ENCODE measurements at places on chromosomes 16 and 17.

DNA sequence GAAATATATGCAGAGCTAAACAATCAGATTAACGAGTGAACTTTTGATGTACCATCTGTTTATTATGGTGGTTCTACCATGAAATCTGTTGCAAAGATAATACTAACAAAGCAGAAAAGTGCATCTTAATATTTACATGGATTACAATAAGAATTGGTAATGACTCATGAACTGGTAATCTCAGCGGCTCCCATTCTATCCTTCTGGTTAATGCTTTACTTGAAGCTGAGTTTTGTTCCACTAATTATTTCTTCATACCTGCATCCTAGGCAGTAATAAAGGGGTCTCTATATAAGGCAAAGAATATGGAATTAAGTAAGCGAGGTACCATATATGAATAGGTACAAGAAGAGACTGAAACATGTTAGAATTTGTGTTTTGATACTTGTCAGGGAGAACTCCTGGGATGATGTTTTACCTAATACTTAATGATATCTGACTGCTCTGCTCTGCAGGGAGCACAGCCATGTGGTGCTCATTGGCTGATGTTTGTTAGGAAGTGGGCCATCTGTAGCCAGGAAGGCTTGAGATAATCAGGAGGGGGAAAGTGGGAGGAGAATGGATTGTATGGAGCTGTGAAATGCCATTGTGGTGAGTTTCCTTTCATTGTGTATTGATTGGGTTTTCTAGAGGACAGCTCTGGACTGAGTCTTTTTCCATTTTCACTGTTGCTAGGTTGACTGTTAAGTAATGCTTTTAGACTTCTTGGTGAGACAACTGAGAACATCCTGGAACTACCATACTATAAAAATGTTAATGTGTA is 52.6 kb downstream of the MAP2K6 start:
- no peak for DNase-seq

GRCh38 chr17:37742116-37742761 is 2.6 kb downstream of the HNF1B start:
- peak; percentile 8 for DNase-seq

GRCh38 chr17:28750178-28751047 is 6.6 kb downstream of the TRAF4 start:
- peak; percentile 89 for DNase-seq

GRCh38 chr17:19867329-19868078 is at the start of gene ULK2:
ULK2 (minus strand) TSS chr17:19867936; CDS start chr17:19867417, 519 bp downstream.
- DNase-seq: peak; percentile 52

- no peak for DNase-seq
These were observed 12.0 kb upstream of the IGFBP4 start for GRCh38 chr17:40431231-40431602.

DNA sequence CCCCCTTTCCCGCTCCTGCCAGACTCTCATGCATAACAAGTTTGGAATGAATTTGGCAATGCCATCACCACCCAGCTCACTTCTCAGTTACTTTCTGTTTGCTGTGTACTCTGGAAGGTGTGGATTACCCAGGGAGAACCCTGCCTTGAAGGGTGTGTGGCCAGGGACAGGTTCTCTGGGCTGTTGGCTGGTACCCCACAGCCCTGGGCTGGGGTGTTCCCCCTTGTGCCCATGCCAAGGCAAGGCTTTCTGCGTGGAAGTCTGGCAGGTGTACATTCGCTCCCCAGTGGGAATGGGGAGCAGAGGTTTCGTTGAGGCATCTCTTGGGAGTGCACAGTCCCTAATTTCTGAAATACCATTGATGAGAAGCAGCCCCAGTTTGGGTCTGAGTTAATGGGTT is 187.7 kb downstream of the CCDC182 start:
- no peak for DNase-seq

DNA sequence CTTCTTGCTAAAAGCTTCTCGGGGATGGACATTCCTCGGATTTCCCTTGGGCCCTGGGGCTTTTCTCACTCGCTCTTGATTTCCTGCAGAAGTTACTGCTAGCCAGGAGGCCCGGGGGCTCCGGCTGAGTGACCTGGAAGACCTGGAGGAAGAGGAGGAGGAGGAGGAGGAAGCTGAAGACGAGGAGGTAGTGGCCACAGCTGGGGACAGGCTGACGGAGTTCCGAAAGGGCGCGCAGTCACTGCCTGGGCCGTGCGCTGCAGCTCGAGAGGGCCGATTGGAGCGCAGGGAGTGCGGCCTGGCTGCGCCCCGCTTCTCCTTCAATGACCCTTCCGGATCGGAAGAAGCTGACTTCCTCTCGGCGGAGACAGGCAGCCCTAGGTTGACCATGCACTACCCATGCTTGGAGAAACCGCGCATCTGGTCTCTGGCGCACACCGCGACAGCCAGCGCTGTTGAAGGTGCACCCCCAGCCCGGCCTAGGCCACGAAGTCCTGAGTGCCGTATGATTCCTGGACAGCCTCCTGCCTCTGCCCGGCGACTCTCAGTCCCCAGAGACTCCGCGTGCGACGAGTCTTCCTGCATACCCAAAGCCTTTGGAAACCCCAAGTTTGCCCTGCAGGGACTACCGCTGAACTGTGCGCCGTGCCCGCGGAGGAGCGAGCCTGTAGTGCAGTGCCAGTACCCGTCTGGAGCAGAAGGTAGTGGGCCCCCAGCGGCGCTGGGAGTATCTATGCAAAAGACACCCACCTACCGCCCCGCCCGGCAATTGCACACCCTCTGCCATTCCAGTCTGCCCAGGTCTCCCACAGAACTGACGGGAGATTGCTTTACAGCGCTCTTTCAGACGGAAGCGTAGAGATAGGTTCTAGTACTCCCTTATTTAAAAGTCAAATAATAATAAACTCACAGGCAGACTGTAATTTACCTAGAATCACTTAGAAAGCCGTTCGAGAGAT is 4.9 kb downstream of the IRX6 start:
- no peak for DNase-seq

- DNase-seq: no peak
These were observed 104.5 kb downstream of the HS3ST4 start for GRCh38 chr16:25796239-25796638.

GRCh38 chr16:66441586-66442375 is 14.7 kb downstream of the BEAN1 start:
- no peak for DNase-seq

GRCh38 chr17:55402374-55402773 is 19.3 kb downstream of the MMD start:
- DNase-seq: no peak

- no peak for DNase-seq
These were observed 6.4 kb downstream of the TRPV3 start for GRCh38 chr17:3551189-3551588.

- peak; percentile 92 for DNase-seq
These were observed 138.5 kb upstream of the CORO6 start for GRCh38 chr17:29761040-29761761.

DNA sequence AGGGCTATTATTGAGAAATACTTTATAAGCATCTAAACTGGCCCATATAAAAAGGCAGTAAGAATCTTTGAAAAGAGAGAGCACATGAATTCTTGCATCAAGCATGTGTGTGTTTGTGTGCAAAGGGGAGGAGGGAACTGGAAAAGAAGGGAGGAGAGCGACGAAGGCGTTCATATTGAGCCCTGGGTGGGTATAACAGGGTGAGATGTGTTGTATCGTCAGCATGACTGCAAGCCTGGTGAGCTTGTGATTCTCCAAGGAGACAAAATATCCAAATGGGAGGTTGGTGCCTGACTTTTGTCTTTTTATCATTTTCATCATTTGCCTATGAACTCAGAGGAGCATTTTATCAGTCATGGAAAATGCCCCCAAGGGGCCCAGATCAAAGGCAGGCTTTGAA is 70.8 kb upstream of the PMFBP1 start:
- DNase-seq: no peak

DNA sequence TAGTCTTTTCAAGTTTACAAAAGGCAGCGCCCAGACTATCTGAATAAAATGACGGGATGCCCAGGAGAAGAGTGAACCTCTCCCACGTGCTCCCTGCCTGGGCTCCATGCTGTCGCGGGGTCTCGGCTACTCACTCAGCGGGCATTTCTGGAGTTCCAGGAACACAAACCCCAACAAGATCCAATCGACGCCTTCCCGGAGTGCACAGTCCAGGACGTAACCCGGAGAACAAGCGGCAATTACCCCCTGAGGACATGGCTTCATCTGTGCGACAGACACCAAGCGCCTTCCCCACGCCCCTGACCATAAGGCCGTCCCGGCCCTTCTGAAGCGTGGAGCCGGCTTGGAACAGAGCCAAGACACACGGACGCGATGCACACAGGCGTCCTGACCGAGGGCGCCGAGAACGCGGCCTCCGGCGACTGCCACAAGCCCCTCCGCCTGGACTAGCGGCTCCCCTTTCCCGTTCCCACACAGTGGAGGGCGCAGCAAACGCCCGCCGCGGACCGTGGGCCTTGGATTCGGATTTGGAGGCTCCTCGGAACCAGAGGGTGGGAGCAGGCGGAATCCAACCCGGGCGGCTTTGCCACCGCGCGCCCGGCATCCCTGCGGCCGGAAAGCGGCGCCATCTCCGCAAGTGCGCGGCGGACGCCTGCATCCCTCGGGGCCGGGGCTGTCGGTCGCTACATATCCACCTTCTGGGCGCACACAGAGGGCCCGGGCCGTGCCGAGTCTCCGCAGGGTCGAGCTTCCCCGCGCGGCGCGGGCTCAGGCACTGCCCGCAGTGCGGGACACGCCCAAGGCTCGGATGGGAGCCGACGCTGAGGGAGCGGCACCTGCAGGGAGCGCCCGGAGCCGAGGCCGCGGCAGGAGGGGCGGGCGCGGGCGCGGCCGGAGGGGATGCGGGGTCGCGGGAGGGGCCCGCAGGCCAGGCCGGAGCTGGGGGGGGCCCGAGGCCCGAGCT is 725 bp downstream of the ABCA3 start:
- peak; percentile 41 for DNase-seq

GRCh38 chr16:21036471-21036870 is 114.2 kb downstream of the DNAH3 start:
- DNase-seq: no peak

DNA sequence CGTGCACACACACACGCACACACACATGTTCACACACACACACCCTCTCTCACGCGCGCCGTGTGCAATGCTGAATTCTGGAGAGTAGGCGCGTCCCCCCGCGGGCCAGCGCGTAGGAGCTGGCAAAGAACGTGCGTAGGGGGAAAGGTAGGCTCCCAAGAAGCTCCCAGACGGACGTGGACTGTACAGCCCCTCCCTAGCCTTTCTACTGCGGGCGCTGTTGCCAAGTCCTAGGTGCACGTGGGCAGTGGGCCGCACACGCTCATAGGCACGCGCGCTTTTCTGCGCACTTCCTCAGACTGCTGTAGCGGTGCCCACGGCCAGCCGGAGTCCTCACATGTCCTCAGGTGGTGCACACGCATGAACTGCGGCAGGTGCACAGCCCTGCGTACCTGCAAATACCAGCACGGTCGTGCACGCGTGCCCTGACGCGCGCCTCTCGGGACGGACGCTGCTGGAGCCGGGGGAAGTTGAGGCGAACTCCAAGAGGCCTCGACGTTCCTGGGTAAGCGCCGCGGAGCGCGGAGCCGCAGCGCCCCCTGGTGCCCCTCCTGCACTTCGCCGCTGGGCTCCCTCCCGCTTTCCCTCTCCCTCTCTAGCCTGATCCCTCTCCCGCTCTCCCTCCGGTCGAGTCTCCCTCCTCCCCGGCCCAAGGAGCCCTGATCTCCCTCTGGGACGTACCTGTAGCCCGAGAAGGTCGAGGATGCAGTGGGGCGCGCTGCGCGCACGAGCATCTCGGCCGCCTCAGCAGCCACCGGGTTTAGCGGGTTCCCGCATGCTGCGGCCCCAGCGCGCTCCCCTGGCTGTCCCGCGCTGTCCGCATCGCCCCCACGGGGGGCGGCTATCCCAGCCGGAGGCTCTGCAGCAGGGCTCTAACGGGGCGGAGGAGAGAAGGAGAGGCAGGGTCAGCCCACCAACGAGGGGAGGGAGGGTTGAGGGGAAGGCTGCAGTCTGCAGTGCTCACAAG is 749 bp downstream of the GRIN2A start:
- DNase-seq: peak; percentile 4

- DNase-seq: no peak
These were observed 98.2 kb upstream of the METRNL start for GRCh38 chr17:82981141-82981730.

DNA sequence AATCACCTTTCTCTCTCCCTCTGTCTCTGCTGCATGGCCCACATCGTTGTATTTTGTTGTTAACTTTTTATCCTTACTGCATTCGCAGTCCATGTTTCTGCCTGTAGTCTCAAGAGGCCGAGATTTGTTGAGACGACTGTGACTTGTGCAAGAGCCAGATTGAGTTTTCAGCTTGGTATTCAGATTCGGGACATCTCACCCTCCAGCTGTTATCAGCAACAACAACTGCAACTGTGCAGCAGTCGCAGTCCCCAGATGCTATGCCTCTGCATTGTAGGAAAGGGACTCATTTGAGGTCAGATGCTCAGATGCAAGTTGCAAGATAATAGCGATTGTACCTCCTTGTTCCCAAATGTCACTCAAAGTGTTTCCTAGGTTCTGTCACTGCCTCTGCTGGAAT is 209.0 kb downstream of the SNX29 start:
- DNase-seq: no peak

GRCh38 chr16:54072237-54072636 is 214.3 kb downstream of the IRX3 start:
- no peak for DNase-seq

GRCh38 chr17:6279659-6280058 is 155.3 kb downstream of the AIPL1 start:
- no peak for DNase-seq

DNA sequence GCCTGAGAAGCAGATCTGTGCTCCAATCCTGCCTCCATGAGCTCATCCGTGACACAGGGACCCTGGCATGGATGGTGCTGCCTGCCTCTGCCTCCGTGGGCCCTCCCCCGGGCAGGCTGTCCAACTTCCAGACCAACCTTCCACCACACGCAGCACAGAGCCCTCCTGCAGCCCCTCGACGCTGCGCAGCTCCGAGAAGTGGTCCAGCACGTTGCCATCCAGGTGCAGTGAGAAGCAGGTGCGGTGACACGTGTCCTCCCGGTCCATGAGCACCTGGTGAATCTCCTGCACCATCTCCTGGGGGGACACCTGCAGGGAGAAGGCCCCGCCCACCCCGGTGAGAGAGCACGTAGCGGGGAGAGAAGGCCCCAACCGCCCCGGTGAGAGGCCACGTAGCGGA is 8.4 kb downstream of the CLUH start:
- no peak for DNase-seq

DNA sequence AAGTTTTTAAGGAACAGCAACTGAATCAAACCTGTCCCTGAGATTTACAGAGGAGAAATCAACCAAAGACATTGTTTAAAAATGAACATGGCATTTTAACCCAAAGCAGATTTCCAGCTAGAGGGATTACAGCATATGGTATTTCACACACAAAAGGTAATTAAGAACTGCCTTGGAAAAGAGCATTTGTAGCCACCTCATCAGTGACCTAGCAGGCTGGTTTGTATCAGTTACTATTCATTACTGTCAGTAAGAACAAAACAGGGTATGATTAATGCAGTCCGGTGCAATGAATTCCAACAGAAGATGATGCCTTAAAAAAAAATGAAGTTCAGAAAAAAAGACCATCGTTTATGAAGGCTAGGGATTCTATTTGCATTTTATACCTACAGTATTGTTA is 219.9 kb downstream of the CHD9NB start:
- no peak for DNase-seq
